NCI-H1105 (cell line): ENCODE measurements at places on chromosomes 16 and 17.

DNA sequence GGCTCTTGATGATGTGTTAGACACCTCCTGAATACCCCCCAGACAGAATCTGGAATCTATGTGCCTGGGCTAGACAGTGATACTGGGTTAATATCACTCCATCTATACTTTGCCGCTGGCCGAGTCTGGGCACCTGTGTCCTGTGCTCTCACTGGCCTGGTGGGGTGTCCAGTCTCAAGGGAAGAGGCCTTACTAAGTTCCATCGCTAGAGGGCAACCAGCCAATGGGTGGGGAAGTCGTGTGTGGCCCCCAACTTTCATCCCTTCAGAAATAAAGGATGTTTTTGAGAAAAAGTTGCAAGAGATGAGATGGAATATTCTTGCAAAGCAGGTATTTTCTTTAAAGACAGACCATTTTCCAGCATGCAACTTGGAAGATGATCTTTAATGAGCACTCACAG lies 1.6 kb upstream of the GLP2R start:
- DNase-seq: no peak

GRCh38 chr16:28237754-28238357 lies 26.1 kb upstream of the XPO6 start:
- no peak for DNase-seq

DNA sequence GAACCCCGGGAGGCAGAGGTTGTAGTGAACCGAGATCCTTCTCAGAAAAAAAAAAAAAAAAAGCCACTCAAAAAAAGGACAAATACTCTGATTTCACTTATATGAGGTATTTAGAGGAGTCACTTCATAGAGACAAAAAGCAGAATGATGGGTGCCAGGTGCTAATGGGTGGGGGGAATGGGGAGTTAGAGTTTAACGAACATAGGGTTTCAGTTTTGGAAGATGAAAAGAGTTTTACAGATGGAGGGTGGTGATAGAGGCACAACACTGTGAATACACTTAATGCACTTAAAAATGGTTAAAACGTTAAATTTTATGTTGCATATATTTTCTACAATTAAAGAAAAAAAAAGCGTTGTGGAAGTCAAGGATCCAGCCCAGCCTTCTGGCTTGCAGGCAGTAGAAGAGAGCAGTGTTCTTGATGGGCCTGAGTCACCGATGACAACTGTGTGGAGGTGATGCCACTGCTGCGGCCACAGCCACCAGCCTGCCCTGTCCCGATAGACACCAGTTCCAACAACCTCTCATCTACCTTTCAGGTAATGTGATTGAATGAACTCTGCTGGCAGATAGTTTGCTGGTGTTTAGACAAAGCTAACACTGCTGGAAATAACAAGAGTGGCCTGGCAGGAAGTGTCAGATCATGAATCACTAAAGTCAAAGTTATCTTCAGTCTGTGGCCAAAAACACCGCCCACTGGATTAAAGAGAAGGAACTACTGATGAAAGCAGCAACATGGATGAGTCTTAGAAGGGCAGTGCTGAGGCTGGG lies 49.9 kb upstream of the COX10 start:
- no peak for DNase-seq

GRCh38 chr16:67951485-67951884 lies 7.6 kb upstream of the LCAT start:
- no peak for DNase-seq

- no peak for DNase-seq
Observed at GRCh38 chr17:48228720-48229119, 121.2 kb downstream of the SNX11 start.

- no peak for DNase-seq
Observed at GRCh38 chr16:21267298-21267697, 10.8 kb downstream of the CRYM start.

- no peak for DNase-seq
Observed at GRCh38 chr17:67500261-67500660, 123.2 kb downstream of the PITPNC1 start.

- no peak for DNase-seq
Observed at GRCh38 chr17:65868881-65869280, 307.4 kb upstream of the AXIN2 start.

DNA sequence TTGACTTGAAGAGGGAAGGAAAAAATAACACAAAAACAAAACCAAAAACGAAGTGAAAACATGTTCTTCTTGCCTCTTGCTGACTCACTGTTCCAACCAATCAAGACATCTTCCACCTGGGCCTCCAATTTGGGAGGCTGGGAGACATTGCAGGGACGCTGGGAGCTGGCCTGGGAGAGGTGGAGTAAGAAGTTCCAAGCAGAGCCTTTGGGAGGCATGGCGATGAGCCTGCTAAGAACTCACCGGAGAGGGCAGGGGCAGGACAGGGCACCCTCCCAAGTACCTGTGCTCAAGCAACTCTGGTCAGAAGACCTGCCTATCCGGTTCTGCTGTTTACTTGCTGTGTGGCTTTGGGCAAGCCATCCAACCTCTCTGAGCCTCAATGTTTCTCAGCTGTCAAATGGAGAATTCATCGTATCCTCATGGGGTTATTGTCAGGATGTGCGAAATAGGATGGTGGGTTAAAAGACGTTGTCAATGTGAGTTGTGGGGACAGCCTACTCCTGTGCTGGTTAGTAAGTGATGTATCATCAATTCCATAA lies 856 bp upstream of the GLP2R start:
- no peak for DNase-seq

- no peak for DNase-seq
Observed at GRCh38 chr16:19846436-19846835, 38.2 kb downstream of the GPRC5B start.

- DNase-seq: no peak
Observed at GRCh38 chr16:60329108-60329507, 1595.0 kb upstream of the GOT2 start.

- no peak for DNase-seq
Observed at GRCh38 chr17:77096570-77097214, 44.1 kb upstream of the SEC14L1 start.

DNA sequence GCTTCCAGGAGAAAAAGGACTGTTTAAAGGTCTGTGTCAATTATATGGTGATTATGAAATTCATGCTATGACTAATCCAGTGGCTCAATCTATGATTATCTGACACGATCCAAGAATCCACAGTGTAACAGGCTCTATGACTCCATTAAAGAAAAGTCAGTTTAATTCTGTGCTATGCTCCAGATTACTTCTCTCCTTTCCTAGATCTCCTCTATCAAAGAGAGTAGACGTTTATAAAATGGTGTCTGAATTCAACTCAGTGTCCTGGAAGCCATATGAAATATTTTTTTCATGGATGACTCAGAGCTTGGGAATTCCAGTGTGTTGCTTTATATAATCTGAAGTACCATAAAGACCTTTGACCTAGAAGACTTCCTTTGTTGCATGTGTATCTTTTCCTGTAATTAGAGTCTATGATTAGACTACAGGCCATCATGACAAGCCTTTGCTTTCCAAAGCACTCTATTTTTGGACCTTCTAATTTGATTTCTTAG lies 27.0 kb upstream of the NF1 start:
- no peak for DNase-seq

GRCh38 chr17:51257150-51258081 lies 2.4 kb downstream of the MBTD1 start:
- DNase-seq: no peak

DNA sequence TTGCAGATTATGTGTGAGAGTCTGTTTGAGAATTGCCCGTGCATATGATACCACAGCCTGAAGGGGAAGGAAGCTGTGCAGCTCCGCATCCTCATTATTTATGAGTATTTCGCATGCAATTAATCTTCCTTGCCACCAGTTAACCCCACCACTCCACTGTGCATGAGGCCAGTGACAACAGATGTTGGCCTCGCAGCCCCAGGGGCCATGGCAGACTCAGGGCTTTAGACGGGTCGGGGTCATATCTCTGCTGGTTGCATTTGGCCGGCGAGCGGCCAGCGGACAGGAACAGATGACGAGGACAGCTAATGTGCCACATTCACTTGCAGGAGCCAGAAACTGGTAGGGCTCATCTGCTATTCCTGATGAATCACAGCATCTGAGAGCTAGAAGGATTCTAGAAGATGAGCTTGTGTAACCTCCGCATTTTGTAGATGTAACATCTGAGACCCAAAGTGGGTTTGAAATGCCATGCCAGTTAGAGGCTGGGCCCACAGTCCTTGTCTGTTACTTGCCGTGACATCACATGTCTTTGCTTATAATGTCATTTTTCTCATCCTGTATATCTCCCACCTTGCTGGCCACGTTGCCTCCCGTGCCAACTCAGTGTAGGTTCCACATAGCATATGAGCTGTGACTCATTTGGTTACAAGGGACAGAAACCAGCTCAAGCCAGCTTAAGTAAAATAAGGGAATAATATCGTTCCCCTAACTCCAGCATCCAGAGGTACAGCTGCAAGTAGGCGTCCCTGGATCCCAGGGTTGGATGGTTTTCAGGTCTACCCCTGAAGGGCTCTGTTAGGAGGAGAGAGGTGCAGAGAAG lies 137.2 kb downstream of the SNX29 start:
- no peak for DNase-seq

DNA sequence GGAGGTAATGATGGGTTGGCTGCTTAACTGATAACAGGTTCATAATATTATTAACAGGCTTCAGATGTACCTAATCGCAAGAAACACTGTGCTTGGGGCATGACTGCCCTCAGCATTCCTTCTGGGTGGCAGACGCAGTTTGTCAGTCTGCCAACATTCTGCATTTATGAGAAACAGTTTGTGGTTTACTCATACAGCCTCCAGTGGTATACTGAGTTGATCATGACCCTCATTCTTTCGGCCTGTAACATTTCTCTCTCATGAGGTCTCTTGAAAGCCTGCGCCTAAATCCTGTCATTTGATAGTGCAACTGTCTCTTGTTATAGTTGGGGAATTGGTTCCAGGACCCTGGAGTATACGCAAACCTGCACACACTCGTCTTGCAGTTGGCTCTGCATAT lies 4.9 kb upstream of the RUSF1 start:
- DNase-seq: no peak

- DNase-seq: peak; percentile 80
Observed at GRCh38 chr16:85593494-85594221, 19.5 kb upstream of the GSE1 start.

- DNase-seq: no peak
Observed at GRCh38 chr17:45376171-45377005, 56.3 kb downstream of the ARHGAP27 start.

- DNase-seq: no peak
Observed at GRCh38 chr16:30354423-30355143, 525 bp downstream of the CD2BP2 start.

GRCh38 chr16:25493136-25493811 lies 198.5 kb upstream of the HS3ST4 start:
- no peak for DNase-seq

DNA sequence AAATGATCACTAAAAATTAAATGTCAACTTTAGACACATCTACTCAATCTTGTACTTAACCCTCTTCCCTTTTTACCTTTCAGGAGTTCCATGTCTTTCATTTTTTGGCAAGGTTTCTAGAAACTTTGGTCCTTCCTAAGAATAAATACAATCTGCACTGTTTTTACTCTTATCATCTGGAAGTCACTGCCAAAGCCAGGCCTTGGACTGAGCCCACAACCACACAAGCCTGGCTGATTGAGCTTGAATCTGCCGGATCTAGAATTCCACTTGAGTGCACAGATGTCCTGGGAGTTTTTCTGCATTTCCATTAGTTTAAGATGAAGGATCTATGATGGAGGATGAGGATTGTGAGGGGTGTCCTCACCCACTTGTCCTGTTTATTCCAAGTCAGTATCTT lies 126.1 kb downstream of the VPS53 start:
- no peak for DNase-seq

DNA sequence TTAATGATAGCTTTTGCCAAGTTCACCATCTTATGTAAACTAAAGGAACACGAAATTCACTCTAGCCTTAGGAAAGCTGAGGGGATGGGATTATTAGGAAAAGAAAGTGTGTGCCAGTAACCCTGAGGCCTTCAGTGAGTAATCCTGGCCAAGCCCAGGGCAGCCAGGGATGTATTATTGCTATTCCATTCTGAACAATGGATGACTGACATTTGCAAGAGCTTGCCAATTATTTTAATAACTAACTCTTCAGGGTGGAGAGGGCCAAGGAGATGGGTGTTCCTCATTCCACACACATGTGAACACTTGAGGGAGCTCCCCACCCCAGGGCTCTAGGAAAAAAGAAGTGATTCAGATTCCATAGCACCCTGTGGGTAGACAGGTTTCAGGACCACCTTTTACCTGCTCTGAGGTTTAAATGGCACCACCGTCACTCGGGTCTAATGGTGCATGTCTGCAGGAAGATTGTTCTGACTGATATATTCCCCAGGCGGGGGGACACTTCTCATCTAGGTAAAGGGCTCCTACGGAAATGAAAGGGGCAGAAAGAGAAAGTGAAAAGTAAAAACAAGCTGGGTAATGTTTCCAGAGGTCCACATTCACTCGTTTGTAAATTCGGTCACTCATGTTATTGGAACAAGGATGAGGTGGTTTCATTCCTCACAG lies 41.5 kb downstream of the TK2 start:
- DNase-seq: no peak

DNA sequence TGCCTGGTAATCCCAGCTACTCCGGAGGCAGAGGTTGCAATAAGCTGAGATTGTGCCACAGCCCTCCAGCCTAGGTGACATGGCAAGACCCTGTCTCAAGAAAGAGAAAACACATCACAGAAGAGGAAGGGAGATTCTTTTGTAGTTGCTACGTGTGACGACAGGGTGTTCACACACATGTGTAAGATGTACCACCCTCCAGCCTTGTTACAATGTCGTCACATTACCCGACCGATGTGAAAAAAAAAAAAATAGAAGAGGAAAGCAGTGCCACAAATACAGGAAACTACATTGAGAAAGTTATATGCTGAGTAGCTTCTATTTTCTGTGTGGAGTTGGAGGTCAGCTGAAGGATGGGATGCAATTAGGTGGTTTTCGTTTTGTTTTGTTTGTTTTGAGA lies 56.0 kb downstream of the CLUH start:
- no peak for DNase-seq
